ENCODE measurements at places on chromosomes 4 and X. TPM values are rescaled to one million over a fixed set of nuclear protein-coding genes. Genes with fewer than 3 reads are reported as not detected.
A peak's percentile ranks its signal among the peaks of the same experiment; 100 is the strongest.

GRCh38 chr4:157314906-157315305, 94.4 kb downstream of the GRIA2 start:
- H3K4me3 ChIP-seq: no peak overlapping the region
- no peaks in the 10 kb centered on the region for H3K27me3 ChIP-seq
- H3K4me1 ChIP-seq: no peaks in the 10 kb centered on the region
- DNase-seq: no peak

DNA sequence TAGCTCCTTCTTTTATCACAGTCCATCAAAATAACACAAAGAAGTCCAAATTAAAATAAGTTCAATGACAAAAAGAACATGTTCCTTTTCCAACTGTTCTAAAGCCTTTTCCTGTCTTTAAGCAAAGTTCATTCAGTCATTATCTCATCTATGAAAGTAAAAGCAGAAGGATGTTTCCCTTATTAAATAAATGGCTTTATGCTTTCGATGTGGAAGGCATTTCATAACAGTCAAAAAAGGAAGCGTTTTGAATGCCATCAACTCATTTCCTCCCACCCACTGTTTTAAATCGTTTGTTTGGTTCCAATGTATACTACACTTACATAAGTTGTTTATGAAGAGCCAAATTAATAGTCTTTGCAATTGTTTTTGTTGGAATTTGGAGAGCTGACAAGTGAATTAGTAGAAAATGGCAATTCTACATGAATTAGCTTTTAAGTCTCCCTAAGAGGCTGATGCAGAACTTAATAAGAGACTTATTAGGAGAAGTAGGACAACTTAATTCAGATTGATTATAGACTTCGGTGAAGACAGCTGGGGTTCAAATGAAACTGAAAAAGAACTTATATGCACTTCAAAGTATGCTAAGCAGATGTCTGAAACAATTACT, 392.6 kb upstream of the FTHL17 start:
- DNase-seq: no peak
- no peaks in the 10 kb centered on the region for H3K27me3 ChIP-seq
- H3K4me3 ChIP-seq: no peak overlapping the region
- no peaks in the 10 kb centered on the region for H3K36me3 ChIP-seq
- H3K27ac ChIP-seq: no peak overlapping the region

YY2 gene
- polyA plus RNA-seq: 1.4 TPM

- no peak overlapping the region for H3K27ac ChIP-seq
- DNase-seq: no peak
Observed at GRCh38 chr4:127609484-127609883, 23.3 kb upstream of the INTU start.

GRCh38 chr4:98262431-98262830, 1.2 kb downstream of the RAP1GDS1 start:
- H3K4me3 ChIP-seq: no peak overlapping the region
- no peak for DNase-seq
- no peaks in the 10 kb centered on the region for H3K36me3 ChIP-seq
- H3K4me1 ChIP-seq: no peaks in the 10 kb centered on the region

METAP1 gene
- 40.2 TPM for polyA plus RNA-seq

NMU gene
- not detected for polyA plus RNA-seq

GRCh38 chr4:94531991-94532789, 80.4 kb downstream of the PDLIM5 start:
- no peaks in the 10 kb centered on the region for H3K36me3 ChIP-seq
- no peak for DNase-seq
- no peaks in the 10 kb centered on the region for H3K27me3 ChIP-seq
- H3K4me1 ChIP-seq: peaks cover 18% of the 10 kb centered on the region

DNA sequence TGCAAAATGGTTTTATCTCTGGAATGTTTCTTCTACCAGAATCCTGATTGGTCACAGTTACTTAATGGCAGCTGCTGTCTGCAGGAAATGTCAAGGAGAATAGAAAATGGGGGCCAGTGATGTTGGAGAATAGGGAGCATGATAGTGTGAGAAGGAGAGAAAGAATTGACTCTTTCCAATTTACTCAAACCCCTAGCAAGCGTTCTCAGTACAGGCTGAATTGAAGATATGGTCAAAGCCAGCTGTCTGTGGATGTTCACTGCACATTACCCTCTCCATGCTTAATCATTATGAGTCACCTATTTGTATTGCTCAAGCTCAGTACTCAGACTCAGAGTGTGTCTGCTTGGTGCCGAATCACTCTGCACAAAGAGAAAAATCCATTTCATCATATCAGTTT, 57.8 kb upstream of the FAM47B start:
- no peaks in the 10 kb centered on the region for H3K4me1 ChIP-seq
- DNase-seq: no peak
- H3K36me3 ChIP-seq: no peaks in the 10 kb centered on the region
- no peaks in the 10 kb centered on the region for H3K27me3 ChIP-seq
- no peak overlapping the region for H3K27ac ChIP-seq

DNA sequence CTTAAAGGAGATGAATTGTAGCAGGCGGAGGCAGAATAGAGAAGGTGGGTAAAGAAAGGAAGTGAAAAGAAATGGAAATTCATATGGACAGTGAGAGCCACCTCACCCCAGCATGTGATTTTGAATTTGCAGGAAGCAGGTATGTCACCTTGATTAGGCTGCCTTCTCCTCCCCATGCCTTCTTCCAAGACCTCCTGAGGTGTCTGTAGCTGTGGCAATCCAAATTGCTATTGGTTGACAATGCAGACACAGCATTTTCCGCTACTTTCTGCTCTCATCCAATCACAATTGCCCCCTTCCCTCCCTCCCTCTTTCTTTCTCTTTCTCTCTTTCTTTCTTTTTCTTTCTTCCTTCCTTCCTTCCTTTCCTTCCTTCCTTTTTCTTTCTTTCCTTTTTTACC, 38.5 kb downstream of the RAB33B start:
- H3K27ac ChIP-seq: no peak overlapping the region
- no peak overlapping the region for H3K4me3 ChIP-seq
- H3K4me1 ChIP-seq: no peaks in the 10 kb centered on the region
- DNase-seq: no peak
- H3K27me3 ChIP-seq: no peaks in the 10 kb centered on the region

GRCh38 chr4:38671592-38671940, 7.6 kb downstream of the KLF3 start:
- no peaks in the 10 kb centered on the region for H3K27me3 ChIP-seq
- no peaks in the 10 kb centered on the region for H3K36me3 ChIP-seq
- no peak overlapping the region for H3K4me3 ChIP-seq
- H3K4me1 ChIP-seq: peaks cover 5% of the 10 kb centered on the region
- H3K27ac ChIP-seq: no peak overlapping the region

TGIF2LX gene
- polyA plus RNA-seq: not detected

- H3K36me3 ChIP-seq: no peaks in the 10 kb centered on the region
- no peak overlapping the region for H3K4me3 ChIP-seq
- peaks cover 5% of the 10 kb centered on the region for H3K4me1 ChIP-seq
- H3K27me3 ChIP-seq: no peaks in the 10 kb centered on the region
- H3K27ac ChIP-seq: no peak overlapping the region
Observed at GRCh38 chrX:154734061-154734781, 16.7 kb downstream of the GAB3 start.

ITM2A gene
- polyA plus RNA-seq: 1.6 TPM

DNA sequence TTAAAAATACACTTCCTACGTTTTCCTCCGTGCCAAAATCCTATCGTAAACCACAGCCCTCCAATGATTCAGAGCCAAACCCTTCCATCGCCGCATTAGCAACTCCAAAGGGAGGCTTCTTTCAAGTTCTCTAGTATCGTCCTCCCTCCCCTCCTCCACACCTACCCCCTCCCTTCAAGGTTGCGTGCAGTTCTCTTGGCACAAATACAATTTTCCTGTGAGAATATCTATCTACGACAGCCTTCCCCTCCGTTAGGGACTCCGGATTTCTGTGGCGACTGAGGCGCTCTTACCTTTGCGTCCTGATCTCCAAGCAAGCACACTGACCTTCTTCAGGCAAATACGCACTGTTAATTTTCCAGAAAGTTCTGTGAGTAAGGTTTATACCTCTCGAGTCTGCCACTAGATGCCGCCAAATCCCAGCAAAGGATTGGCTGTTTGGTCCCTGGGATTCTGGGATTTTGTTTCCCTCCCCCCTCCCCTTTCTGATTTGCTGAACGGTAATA, 1.2 kb upstream of the MORF4L2 start:
- H3K27me3 ChIP-seq: no peaks in the 10 kb centered on the region
- peaks cover 2% of the 10 kb centered on the region for H3K36me3 ChIP-seq
- H3K27ac ChIP-seq: peak overlapping the region; percentile 93
- H3K4me3 ChIP-seq: peak overlapping the region; percentile 49
- no peaks in the 10 kb centered on the region for H3K4me1 ChIP-seq

- H3K36me3 ChIP-seq: no peaks in the 10 kb centered on the region
- no peak for DNase-seq
- H3K4me3 ChIP-seq: no peak overlapping the region
- no peak overlapping the region for H3K27ac ChIP-seq
- no peaks in the 10 kb centered on the region for H3K4me1 ChIP-seq
- no peaks in the 10 kb centered on the region for H3K27me3 ChIP-seq
Observed at GRCh38 chr4:166091912-166092510, 219.0 kb downstream of the TLL1 start.

DNA sequence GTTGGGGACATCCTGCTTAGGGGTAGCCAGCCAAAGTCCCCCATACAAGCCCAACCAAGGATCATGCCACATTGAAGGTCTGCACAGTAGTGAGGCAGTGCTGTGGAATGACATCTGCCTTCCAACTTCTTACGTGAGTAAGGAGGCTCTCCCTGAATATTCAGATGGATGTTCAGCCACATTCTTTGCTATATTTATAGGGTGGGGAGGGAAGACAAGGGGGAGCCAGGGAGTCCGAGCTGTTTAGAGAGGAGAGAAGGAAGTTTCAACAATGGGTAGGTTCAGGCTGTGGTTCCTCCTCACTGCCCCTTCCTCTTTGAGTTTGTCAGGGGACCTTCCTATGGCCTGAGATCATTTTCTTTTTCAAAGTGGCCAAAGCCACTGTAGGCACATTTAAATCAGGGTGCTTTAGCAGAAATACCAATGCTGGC, 29.8 kb downstream of the MSN start:
- no peaks in the 10 kb centered on the region for H3K27me3 ChIP-seq
- peak overlapping the region; percentile 57 for H3K27ac ChIP-seq
- H3K4me3 ChIP-seq: no peak overlapping the region
- DNase-seq: no peak
- H3K36me3 ChIP-seq: no peaks in the 10 kb centered on the region
- H3K4me1 ChIP-seq: peaks cover 5% of the 10 kb centered on the region

DNA sequence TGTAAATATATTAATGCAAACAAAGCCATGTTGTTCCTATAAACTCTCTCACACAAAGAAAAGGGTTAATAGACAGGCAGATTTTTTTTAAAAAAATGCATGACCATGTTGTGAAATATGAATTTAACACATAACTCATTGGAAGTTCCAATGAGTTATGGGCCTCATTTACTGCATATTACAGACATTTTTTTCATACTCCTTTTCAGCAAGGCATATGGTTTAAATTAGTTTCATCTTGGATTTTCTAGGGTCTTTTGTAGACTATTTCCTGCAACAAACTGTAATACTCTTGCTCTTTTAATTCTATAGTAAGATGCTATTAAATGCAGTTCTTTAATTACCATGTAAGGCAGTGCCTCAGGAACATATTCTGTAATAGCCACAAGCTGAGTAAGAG, 323.1 kb downstream of the GBA3 start:
- no peak for DNase-seq
- H3K27me3 ChIP-seq: no peaks in the 10 kb centered on the region
- no peak overlapping the region for H3K4me3 ChIP-seq
- H3K27ac ChIP-seq: no peak overlapping the region
- H3K36me3 ChIP-seq: no peaks in the 10 kb centered on the region

- H3K4me1 ChIP-seq: no peaks in the 10 kb centered on the region
- H3K4me3 ChIP-seq: no peak overlapping the region
- no peak for DNase-seq
- no peaks in the 10 kb centered on the region for H3K27me3 ChIP-seq
Observed at GRCh38 chr4:153927451-153927850, 138.6 kb upstream of the SFRP2 start.

GRCh38 chrX:41491267-41492004, 44.3 kb downstream of the NYX start:
- no peaks in the 10 kb centered on the region for H3K36me3 ChIP-seq
- no peaks in the 10 kb centered on the region for H3K4me1 ChIP-seq
- no peaks in the 10 kb centered on the region for H3K27me3 ChIP-seq
- no peak overlapping the region for H3K4me3 ChIP-seq
- DNase-seq: no peak
